ENCODE measurements at places on chromosomes 3 and 15.

- DNase-seq = no peak
Measured at GRCh38 chr3:46206282-46207015, 1.7 kb downstream of the CCR1 start.

GRCh38 chr3:30984855-30985749, 90.6 kb upstream of the GADL1 start:
- DNase-seq = no peak

DNA sequence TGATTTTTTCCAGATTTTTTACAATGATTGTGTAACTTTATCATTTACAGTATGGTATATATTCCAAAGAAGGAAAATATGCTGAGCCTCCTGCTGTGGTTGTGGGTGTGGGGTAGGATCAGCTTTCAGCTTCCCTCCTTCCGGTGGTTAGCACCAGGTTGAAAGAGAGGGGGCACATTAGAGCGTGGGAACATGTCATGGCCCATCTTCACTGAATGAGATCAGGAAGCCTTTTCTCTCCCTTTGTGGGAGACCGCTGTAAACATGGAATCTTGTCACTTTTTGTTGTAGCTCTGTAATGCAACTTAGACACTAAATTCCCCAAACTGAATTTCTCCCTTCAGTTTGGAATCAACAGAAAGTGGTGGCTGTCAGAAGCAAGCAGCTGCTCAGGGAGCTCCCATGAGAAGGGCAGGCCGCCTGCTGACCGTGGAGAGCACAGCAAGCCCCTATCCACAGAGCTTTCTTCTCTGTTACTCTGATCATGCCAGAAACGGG, 86.7 kb upstream of the LIMD1 start:
- no peak for DNase-seq

- no peak for DNase-seq
Measured at GRCh38 chr15:48858401-48858800, 19.5 kb upstream of the EID1 start.

DNA sequence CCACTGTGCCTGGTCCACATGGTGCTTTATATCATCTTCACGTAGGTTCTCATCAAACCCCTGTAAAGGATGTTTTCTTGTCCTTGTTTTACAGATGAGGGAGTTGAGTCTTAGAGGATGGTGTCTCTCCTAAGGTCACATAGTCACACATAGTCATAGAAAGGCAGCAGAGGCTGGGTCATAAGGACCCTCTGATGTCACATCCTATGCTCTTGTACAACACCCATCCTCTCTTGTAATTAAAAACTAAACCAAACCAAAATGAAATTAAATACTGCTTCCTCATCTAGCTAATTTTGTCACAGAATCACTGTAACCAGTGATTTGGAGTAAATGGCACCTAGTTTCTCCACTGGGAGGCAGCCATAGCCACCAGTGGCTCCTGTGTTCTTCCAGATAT, 21.8 kb upstream of the ATP1B3 start:
- no peak for DNase-seq

GRCh38 chr3:62167566-62168262, 205.6 kb downstream of the FEZF2 start:
- DNase-seq = no peak

- no peak for DNase-seq
Measured at GRCh38 chr15:39153058-39153714, 427.7 kb upstream of the THBS1 start.

GRCh38 chr15:77659350-77660321, 26.9 kb upstream of the LINGO1 start:
- no peak for DNase-seq

DNA sequence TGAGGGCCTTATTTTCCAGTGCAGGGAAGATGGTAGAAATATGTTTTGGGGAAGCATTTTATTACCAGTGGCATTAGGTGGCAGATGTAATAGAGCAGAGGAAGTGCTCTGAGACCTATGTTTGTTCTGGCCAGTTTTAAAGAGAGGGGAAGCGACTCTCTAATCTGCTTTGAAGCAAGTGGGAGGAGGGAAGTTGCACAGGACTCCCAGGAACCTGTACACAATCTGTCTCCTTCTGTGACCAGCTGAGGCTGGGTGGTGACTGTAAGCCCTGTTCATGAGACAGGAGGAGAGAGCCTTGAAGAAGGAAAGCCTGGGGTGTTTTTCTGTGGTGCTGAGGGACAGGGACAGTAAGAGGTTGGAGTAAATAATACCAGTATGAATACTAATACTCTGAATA, 60.5 kb downstream of the LPP start:
- no peak for DNase-seq

DNA sequence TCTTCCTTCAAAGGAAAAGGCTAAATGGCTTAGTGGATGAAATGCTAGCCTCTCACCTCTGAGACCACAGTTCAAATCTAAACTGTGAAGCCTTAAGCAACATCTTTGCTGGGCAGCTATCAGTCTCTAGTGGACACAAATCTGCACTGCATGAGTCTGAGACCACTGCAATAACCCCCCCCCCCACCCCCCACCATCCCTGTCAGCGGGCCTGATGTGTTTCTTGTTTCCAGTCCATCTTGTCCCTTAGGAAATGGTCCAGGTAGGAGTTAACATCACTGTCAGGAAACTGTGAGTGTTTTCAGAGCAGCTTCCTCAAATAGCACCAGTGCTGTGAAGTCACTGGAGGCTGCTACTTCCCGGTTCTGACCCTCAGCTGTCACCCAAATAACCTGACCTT, 140.6 kb upstream of the TMCO5A start:
- no peak for DNase-seq

- peak; percentile 26 for DNase-seq
Measured at GRCh38 chr3:10192953-10193691, 28.4 kb downstream of the IRAK2 start.

DNA sequence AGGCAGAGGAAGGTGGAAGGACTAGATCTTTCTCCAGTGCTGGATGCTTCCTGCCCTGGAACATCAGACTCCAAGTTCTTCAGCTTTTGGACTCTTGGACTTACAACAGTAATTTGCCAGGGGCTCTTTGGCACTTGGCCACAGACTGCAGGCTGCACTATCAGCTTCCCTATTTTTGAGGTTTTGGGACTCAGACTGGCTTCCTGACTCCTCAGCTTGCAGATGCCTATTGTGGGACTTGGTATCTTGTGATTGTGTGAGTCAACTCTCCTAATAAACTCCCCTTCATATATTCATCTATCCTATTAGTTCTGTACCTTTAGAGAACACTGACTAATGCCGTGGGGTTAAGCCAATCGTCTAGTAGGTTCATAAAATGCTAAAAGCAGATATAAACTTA, 8.8 kb upstream of the B3GNT5 start:
- DNase-seq = no peak

DNA sequence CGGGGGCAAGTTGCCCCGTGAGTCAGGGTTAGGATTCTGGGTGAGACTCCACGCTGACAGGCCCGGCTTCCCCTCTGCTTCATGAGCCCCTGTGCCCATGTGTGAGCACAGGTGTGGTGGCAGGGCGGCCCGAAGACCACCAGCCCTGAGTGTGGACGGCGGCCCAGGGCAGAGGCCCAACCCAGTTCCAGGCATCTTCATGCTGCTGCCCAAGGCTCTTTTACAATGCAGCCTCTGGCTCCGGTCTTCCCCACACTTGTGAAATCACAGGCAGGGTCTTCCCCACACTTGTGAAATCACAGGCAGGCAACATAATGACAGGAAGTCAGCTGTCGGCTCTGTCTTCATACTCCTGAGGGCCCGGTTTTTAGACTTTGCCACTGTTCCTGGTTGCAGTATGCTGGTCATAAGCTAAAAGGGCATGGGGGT, 78.8 kb downstream of the AAGAB start:
- DNase-seq = no peak

DNA sequence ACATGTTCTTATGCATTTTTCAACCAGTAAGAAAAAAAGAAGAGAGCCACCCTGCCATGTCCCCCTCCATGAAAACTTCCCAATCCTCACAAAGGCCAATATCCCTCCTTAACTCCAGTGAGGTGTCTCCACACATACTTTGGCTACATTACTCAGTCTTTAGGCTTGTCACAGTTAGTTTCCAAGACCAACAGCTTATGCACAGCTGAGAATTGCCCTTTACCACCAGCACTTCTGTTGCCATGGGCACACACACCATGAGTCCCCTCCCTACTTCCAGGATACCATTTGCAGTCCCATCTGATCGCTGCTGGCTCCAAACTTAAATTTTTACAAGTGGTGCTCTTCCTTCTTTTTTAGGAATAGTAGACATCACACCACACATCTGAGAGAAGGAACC, 150.3 kb upstream of the STRIT1 start:
- DNase-seq = no peak

DNA sequence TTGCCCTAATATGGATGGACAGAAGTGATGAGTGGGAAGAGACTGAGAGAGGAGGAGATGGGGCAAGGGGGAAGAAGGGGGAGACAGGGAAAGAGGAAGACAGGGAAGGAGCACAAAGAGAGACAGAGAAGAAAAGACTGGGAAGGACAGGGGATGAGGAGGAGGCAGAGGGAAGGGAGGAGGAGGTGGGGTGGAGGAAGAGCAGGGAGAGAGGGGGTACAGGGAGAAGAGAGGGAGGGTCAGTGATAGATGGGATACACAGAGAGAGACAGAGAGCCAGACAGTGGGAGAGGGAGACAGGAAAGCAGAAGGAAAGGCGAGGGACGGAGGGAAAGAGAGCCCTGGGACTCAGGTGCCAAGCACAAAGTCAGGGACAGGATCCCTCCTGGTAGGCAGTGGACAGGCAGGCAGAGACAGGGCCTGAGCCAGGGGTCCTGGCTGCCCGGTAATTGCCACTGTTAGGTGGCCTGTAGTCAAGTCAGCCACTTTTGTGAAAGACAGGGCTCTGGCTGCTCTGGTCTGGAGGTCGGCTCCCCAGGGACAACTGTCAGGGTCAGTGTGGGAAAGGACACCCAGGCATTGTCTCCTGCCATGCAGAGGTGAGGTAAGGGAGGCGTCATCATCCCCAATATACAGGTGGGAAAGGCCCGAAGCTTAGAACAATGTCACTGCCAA, 9.8 kb downstream of the VILL start:
- DNase-seq = no peak

- DNase-seq = no peak
Measured at GRCh38 chr3:179558742-179559364, 3.9 kb upstream of the ACTL6A start.

GRCh38 chr3:142272200-142272891, 47.0 kb upstream of the GK5 start:
- DNase-seq = no peak

DNA sequence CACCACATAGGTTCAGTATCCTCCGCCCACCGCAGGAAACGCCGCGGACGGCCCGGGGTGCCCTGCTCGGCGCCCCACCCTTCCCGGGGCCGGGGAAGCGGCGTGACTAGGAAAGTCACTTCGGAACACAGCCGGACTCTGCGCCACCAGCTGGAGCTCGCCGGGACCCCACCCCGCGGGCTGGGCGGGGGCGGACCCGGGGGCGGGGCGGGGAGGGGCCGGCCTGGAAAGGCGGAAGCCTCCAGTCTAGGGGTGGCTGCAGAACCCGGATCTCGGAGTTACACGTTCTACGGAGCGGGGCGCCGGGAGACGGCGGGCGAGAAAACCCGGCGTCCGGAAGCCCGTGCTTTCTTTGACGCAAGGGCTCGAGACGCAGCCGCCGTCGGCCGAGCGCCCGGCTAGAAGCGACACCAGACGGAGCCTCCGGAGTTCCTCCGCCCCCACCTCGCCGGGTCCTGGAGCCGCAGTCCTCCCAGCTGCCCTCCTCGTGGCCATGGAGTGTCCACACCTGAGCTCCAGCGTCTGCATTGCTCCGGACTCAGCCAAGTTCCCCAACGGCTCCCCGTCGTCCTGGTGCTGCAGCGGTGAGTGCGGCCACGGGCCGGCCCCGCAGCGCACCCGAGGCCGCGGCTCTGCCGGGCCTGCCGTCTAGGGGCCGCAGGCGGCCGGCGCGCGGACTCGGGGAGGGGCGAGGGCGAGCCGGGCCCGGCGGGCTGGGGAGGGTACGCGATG, at the start of gene USP3:
Gene USP3, plus strand, starts transcription at position 347 of the 732 bp plus-strand sequence. Its CDS starts 147 bp downstream, at position 494.
- peak; percentile 84 for DNase-seq

DNA sequence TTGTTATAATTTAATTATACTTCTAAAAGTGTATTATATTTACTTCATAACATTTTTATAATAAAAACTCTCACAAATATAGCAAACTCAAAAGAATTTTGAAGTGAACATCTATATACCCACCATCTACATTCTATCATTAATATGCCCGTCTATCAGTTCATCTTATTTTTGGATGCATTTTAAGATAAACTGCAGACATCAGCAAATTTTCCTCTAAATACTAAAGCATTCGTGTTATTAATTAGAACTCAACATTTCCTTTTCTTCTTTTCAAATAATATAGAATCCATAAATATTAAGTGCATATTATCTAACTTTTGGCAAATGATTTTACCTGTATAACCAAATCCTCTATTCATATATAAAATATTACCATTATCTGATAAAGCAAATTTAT, 242.9 kb upstream of the BCHE start:
- no peak for DNase-seq

GRCh38 chr15:97745481-97746071, 214.9 kb upstream of the ARRDC4 start:
- DNase-seq = no peak

- no peak for DNase-seq
Measured at GRCh38 chr3:143809121-143809621, 39.1 kb downstream of the SLC9A9 start.

DNA sequence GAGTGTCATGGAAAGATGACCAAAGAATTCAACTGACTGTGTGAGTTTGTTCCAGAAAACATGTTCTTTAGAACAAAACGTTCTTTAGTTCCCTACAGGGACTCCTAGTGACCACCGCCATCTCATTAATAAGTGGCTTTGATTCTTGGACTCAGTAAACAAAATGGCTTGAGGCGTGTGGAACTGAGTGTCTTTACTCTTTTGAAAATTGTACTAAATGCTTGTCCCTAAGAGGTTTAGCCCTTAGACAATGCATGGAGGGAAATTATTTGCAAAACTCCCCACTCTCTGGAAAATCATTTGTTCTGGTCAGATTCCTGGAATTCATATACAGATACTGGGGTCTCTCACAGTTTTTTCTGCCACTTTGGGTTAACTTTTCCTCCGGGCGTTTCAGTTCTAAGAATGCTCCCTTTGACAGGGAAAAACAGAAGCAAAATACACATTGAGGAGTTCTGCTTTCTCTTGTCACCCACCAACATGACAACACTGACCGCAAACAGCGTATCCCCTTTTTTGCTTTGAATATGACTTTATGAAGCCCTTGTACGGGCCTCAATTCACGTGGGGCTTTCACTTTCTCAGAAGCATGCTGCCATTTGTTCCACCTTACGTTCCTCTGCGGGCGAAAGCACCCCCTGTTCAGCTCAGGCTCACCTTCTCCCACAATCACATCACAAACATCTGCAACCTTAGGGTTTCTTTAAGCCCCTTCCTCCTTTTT, 15.3 kb upstream of the NRROS start:
- DNase-seq = no peak

- no peak for DNase-seq
Measured at GRCh38 chr15:23912191-23912590, 225.1 kb upstream of the NDN start.

- DNase-seq = no peak
Measured at GRCh38 chr3:12816521-12817342, 20.3 kb downstream of the CAND2 start.

- DNase-seq = no peak
Measured at GRCh38 chr3:124671106-124671505, 59.1 kb upstream of the UMPS start.

GRCh38 chr3:121436641-121437040, 109.1 kb downstream of the POLQ start:
- no peak for DNase-seq

Measured in T-helper 22 cell (primary cell).